Amniotic epithelial cell (primary cell): ENCODE measurements at places on chromosomes 7 and 10.
A peak's percentile ranks its signal among the peaks of the same experiment; 100 is the strongest.

GRCh38 chr10:12508165-12508564 is 158.8 kb downstream of the CAMK1D start:
- DNase-seq = no peak

DNA sequence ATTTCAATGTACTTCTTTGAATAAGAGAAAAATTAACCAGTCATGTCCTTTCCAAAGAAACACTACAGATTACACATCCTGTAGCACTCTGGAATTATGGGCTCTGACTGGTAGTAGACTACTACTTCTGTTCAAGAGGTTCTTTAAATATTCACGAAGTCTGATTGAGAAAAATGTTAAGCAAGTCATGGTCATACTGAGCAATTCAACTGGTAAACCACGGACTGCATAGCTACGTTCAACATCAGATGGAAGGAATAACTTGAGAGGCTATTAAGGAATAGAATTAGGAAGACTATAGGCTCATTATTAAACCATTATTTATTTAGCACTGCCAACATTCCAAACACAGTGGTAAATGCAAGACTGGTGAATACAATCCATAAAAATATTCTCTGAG is 160.8 kb downstream of the IMMP2L start:
- peak; percentile 44 for DNase-seq

- DNase-seq = no peak
Observed at GRCh38 chr7:132424821-132425724, 151.2 kb downstream of the PLXNA4 start.

DNA sequence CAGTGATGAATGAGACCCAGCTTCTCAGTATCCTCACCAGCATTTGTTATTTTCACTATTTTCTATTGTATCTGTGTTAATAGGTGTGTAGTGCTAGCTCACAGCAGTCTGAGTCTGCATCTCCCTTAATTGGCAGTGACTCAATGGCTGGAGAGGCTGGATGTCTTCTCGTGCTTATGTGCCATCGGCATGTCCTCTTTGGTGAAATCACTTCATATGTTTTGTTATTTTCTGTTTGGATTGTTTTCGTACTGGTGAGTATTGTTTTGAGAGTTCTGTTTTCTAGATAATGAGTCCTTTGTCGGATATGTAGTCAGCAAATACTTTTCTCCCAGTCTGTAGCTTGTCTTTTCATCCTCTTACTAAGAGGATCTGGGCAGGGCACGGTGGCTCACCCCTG is 66.1 kb downstream of the AMZ1 start:
- DNase-seq = no peak

- no peak for DNase-seq
Observed at GRCh38 chr10:36683421-36683820, 442.0 kb upstream of the ANKRD30A start.

- no peak for DNase-seq
Observed at GRCh38 chr10:45353186-45353585, 20.8 kb upstream of the ALOX5 start.

DNA sequence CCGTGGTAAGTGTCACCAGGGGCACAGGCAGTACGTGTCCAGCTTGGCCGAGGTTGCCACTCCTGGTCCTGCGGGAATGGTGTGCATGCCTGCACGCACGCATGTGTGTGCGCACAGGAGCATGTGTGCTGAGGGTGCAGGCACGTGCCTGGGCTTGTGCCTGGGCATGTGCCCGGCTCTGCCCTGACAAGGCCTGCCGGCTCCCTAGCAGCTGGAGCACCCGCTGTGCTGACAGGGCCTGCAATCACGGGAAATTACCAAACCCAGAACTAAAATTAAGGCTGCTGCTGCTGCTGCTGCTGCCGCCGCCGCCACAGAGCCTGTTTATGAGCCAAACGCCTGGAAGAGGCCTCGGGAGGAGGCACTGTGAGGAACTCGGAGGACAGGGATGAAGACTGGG is 28.7 kb downstream of the GHRHR start:
- DNase-seq = no peak

- no peak for DNase-seq
Observed at GRCh38 chr7:94047956-94048355, 43.8 kb upstream of the BET1 start.

DNA sequence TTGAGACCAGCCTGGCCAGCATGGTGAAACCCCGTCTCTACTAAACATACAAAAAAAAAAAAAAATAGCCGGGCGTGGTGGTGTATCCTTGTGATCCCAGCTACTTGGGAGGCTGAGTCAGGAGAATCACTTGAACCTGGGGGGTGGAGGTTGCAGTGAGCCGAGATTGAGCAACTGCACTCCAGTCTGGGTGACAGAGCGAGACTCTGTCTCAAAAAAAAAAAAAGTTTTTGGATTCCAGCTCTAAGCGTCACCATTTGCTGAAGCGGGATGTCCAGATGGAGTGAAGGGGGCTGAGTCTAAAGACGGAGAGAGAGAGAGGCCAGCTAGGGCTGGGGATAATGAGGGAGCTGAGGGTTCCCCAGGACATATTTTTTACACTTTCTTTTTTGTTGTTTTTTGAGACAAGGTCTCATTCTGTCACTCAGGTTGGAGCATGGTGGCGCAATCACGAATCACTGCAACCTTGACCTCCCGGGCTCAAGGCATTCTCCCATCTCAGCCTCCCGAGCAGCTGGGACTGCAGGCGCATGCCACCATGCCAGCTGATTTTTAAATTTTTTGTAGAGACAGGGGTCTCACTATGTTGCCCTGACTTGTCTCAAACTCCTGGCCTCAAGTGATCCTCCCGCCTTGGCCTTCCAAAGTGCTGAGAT is 9.4 kb upstream of the HK1 start:
- peak; percentile 24 for DNase-seq

DNA sequence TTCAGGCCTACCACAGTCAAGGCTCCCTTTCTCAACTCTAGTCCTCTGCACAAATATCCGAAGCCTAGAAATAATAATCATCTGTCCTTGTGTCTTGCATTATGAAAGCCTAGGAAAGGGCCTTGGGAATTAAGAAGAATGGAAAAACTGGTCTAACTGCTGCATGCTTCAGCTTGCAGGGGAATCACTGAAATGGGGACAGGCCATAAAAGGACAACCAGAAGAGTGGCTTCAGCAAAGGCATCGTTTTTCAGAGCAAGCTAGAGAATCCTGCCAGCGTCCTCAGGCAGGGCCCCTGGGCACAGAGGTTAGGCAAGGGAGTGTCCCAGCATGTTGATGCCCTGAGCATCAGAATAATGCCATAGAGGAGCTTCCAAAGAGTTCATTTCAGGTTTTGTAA is 13.2 kb downstream of the ERVW-1 start:
- no peak for DNase-seq
